ENCODE measurements at places on chromosomes 5 and 9.

DNA sequence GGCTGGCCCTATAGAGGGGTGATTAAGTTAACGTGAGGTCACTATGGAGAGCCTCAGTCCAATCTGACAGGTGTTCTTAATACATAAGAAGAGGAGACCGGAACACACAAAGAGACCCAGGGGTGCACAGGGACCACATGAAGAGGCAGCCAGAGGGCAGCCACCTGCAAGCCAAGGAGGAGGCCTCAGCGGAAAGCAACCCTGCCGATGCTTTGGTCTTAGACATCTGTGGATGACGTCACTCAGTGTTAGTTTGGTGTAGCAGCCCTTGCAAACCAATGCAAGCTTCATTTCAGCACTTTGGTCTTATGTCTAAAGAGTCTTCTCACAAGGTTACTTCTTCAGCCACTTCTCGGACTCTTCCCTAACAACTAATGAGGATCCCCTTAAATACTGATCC, 47.6 kb upstream of the GRHPR start:
- no peak for DNase-seq

GRCh38 chr5:94517490-94518488, 100.6 kb downstream of the KIAA0825 start:
- no peak for DNase-seq

GRCh38 chr5:71816307-71816706, 97.2 kb downstream of the CARTPT start:
- no peak for DNase-seq

DNA sequence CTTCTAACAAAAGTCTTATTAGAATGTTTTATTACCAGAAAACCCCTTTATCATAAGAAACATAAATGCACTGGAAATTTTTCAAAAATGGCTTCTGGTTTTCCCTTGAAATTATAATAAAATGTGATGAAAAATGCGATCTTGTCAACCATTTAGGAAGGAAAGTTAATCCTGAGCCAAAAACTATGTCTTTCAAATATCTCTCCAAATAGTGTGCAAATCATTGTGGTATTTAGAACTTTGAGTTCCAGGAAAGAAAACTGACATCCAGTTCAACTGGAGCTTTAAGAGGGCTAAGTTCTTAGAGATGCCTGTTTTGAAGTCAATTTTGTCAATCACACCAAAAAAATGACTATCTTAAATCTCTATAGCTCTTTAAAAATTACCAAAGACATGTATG, 425.4 kb downstream of the DNAH5 start:
- DNase-seq, result no peak

GRCh38 chr9:8980496-8981013, 1181.0 kb upstream of the DMAC1 start:
- DNase-seq, result no peak

DNA sequence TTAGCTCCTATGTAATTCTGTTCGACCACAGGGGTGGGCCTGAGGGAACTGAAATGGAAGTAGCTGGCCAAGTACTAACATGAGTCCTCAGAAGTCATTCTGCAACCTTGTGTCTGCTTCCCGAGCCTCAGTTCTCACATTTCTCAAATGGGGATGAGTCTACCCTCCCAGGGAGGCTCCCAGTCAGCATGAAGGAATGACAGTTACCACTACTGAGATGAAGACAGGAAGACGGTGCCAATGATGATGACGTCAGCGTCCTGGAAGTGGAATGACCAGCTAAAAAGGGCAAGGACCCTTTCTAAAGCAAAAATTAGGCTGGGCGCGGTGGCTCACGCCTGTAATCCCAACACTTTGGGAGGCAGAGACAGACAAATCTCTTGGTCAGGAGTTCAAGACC, 6.8 kb downstream of the PIP5KL1 start:
- DNase-seq, result no peak

DNA sequence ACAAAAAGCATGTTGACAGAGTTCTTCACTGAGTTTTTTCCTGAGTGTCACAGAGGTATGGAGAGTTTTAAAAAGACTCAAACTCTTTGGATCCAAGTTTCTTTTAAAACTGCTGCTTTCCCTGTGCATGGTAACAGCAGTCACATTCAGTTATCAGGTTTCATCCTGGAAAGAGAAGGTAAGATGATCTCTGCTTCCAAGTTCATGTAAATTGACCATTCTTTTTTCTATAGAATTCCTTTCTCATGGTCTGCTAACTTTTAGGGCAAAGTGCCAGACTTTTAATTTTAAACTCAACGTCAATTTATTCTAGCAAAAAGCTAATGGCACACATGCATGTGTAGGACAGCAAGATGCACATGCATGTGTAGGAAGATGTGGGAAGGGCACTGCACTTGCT, 52.5 kb upstream of the PRLR start:
- no peak for DNase-seq

GRCh38 chr5:169048181-169049125, 252.5 kb downstream of the SLIT3 start:
- no peak for DNase-seq

GRCh38 chr9:106526716-106527204, 336.2 kb upstream of the ZNF462 start:
- no peak for DNase-seq

DNA sequence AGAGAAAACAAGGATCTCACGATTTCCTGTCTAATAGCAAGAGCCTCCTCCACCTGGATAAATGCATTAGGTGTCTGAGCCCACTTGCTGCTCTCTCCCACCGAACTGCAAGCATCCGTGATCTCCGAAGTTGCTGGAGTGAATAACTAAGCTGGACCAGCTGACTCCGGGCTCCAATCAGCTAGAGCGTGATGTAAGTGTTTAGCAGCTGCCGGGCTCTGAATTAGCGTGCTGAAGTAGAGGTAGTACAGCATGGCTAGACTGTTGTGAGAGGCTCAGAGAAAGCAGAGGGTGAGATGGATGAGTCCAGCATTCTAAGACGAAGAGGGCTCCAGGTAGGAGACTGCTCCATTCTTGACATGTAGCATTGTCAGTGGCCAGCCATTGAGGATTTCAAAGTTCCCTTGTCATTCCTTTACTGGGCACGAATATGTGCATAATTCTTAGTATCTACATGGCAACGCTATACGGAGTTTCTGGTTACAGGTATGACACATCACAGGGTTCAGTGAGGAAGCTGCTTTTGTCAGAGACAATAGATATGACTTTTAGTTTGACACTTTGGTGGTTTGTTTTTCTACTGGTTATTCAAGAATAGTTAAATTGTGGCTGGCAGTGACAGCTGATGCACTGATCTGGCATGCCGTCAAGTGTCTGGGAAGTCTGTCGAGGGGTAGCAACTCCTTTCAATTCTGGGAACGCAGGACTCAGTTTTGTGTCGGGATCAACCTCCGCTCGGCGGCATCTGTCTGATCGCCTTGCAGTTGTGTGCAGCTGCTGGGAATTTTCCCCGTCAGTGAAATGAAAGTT, 232.6 kb downstream of the MAST4 start:
- DNase-seq, result no peak

DNA sequence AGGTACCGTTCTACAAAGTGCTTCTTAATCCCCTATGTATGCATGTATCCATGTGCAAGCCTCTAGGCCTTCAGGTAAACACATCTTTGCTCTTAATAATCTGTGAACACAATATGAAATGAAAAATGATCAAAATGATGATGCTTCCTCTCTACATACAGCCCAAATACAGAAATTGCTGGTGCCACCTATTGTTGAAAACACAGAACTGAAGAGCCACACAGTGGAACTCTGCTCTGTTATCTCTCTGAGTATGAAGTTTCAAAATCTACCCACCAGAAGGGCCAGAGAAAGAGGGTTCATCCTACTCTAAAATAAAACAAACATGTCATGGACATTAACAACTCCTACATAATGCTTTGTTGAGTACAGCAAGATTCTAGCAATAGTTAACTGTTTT, 71.3 kb downstream of the GLIS3 start:
- DNase-seq, result no peak

DNA sequence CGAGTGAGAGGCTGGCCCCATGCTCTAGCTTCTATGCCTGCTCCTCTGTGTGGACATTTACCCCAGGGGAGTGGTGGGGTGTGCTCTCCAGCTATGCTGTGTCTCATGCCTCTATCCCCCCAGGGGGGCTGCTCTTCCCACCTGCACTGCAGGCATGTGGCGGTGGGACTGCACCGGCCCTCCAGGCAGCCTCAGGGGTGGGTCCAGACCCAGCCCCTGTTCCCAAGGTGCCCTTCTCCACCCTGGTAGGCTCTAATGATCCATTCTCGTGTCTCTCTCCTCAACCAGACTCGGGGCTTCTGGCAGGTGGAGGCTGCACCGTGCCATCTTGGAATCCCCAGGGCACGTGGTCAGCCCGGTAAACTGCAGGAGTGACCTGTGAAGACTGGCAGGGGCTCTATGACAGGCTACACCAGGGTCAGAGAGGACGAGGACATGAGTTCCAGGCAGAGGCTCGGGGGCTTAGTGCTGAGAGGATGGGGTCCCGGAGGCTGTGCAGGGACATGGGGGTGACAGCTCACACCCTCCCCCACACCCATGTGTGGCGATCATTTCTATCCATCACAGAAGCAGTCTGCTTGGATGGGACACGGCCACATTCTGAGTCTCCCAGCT, 22.7 kb upstream of the COL5A1 start:
- DNase-seq, result no peak

GRCh38 chr5:149422366-149423048, 43.4 kb upstream of the IL17B start:
- no peak for DNase-seq

DNA sequence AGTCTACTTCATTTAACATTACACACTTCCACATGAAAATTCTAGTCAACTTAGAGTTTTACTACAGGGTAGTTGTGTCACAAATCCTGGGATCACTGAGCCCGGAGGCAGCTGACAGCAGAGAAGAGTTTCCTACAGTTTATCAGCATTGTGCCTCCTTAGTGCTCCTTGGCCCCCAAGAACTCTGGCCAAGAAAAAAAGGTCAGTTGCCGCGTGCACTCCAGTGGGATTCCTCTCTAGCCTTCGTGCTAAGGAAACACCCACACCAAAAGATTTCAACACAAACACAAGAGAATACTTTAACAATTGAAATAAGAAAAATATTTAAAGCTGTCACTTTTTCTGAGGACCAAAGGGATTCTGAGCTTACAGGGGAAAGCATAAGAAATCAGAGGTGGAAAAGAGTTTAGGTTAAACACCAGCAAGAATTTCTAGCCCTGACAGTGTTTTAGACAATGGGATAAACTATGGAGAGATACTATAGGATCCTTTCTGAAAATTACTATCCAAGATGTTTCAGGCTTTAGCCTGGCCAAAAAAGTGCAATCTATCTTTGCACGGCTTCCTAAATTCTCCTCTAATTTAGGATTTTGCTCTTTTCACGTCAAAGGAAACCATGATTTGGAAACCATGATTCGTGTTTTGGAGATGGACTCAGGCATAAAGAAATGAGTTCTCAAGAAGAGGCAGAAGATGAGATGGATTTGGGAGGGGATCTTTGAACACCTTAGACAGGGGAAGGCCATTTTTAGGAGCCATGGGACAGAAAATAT, 606.8 kb downstream of the RAB3C start:
- DNase-seq, result no peak

DNA sequence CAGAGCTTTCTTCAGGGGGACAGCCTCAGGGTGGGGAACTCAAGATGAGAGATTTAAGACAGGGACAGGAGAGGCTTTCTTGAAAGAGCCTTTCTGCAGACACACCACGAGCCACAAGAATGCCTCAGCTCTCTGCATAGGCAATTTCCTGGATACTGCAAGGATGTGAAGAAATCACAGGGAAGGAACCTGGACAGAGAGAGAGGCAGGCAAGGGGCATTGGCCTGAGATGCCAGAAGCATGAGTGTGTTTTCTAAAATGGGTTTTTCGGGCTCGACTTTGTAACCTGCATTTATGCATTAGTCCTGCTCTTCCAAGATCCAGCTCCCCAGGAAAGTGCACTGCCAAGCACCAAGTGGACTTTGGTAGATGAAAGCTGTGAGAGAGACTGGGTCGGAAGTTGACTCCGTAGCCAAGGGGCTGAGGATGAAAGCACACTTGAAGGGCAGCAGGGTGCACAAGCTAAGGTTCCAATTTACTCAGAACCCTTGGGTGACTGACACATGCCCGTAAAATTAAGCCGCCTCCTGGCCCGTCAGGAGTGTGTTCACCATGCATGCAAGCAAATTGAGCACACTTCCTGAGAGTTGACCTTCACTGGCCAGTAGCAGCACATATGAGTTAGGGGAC, 90.9 kb downstream of the CFAP90 start:
- peak; percentile 56 for DNase-seq

DNA sequence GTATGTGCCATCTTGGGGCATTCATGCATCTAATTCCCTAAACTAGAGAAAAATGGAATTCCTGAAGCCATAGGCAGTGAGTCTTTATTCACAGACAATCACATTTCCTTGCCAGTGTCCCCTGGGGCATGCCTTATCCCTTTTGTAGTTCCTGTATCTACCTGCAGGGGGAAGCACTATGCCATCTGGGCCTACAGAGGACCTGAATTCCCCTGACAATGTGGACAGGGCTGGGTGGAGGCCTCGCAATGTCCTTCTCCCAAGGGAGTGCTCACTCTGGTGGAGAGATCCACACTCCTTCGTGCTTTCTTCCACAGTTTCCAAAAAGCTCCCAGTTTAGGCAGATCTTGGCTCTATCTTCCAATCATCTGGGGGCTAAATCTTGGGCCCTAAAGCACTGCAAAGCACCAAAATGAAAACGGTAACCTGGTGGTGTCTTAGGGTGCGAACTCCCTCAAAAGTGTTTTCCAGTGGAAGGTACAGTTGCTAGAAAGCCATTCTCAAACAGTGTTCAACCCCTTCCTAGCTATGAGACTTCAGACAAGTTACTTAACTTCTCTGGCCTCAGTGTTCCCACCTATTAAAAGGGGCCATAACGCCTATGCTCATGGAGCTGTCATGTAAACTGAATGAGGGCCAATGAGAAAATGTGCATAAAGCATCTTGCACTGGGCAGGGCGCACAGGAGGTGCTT, 17.5 kb downstream of the WHRN start:
- no peak for DNase-seq

- DNase-seq, result no peak
Measured at GRCh38 chr5:168798065-168799023, 219.2 kb upstream of the PANK3 start.

- DNase-seq, result no peak
Measured at GRCh38 chr9:76213751-76214150, 180.5 kb downstream of the RFK start.

DNA sequence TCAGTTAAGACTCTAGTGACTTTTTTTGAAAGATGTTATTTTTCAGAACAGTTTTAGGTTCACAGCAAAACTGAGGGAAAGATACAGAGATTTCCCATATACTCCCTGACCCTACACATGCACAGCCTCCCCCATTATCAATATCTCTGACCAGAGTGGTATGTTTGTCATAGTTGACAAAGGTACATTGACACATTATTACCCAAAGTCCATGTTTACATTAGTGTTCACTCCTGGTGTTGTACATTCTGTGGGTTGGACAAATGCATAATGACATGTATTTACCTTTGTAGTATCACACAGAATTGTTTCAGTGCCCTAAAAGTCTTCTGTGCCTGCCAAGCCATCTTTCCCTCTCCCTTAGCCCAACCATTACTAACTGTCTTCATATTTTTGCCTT, 470.7 kb upstream of the DMAC1 start:
- DNase-seq, result no peak

DNA sequence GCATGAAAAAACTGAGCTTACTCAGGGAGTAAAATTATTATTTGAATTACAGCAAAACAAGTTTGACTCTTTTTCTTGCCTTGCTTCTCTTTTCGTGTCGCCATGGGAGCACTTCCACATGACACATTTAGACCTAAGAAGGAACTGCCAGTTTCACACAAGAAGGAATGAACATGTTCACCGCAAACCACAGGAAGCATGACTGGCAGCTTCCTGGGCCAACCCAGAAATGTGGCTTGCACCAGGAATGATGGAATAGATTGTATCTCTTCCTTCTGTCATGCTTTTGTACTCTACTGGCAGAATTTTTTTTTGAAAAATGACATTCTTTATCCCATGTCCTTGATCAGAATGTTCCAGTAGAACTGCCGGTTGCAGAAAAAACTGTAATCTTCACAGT, 32.9 kb upstream of the MAN2A1 start:
- no peak for DNase-seq

Measured in epithelial cell of proximal tubule (primary cell).